ENCODE measurements at places on chromosomes 4 and X. TPM values are rescaled to one million over a fixed set of nuclear protein-coding genes. Genes with fewer than 3 reads are reported as not detected.

Gene MSMO1
- total RNA-seq, result 32.4 TPM

Gene PLAC1
- not detected for total RNA-seq

DNA sequence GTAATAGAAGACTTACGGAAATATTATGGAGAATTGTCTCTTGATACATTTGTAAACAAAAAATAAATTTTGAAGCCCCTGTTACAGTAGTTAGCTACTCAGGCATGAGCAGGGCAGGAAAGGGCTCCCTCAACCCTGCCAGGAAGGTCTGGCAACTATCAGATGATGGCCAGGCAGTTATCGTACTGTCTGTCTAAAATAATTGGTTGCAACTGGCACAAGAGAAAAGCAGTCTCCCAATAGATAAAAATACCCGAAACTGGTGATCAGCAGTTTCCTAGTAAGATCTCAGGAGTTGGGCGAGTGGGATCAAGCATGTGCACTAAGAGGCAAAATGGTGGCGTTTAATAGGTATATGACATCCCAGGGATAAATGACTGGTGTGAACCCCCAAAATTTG lies 1336.3 kb downstream of the C4orf33 start:
- DNase-seq, result no peak

GRCh38 chrX:105462186-105462585 lies 241.7 kb upstream of the TEX13A start:
- no peak for DNase-seq

GRCh38 chr4:71187404-71188155 lies 151.2 kb upstream of the SLC4A4 start:
- DNase-seq, result peak; percentile 69

All from kidney (tissue), 22 donors.